Caki2 (cell line): ENCODE measurements at places on chromosomes 1 and 21.
A peak's percentile ranks its signal among the peaks of the same experiment; 100 is the strongest.

DNA sequence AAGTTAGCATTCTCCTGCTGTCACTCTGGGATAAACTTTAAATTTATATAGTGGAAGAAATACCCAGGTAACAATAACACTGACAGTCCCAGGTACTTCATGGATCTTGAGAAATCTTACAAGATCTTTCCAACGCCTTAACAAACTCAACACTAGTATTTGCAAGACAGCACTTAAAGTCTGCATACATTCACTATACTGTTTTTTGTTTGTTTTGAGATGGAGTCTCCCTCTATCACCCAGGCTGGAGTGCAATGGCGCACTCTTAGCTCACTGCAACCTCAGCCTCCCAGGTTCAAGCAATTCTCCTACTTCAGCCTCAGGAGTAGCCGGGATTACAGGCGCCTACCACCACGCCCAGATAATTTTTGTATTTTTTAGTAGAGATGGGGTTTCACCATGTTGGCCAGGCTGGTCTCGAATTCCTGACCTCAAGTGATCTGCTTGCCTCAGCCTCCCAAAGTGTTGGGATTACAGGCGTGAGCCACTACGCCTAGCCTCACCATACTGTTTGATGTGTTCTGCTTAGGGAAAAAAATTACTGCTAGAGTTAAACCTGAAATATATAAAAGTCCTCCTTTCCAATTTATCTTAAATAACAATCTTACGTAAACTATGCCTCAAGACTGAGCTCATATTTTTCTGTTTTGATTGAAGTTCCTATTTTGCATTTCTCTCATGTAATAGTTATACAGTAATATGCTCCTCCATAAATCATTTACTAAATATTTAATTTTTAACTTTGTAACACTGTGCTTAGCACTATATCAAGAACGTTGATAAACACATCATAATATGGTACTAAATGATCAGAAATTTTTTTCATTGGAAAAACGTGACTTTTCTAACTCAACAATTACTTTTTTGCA lies 17.5 kb downstream of the EYA3 start:
- DNase-seq = peak; percentile 52

GRCh38 chr1:13908128-13908527 lies 208.1 kb downstream of the PRDM2 start:
- no peak for DNase-seq

DNA sequence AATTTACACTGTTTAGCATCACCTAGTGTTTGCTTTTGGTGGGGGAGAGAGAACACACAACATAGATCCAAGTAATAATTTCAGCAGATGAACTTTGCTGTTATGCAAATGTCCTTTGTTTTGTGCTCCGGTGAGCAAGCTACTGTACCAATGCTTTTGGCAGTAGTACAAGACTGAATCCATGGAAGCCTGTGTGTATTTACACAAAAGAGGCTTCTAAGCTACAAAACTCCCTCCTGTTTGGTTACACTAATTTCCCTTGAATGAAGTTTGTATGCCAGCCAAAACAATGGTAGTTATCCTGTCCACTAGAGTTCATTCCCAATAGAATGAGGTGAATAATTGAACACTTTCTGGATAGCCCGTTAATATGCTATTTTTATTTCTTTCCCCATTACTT lies 320.5 kb downstream of the KCTD3 start:
- no peak for DNase-seq

- no peak for DNase-seq
Observed at GRCh38 chr1:226988334-226988666, 48.2 kb downstream of the COQ8A start.

GRCh38 chr1:61035880-61036279 lies 46.5 kb upstream of the NFIA start:
- DNase-seq = no peak

DNA sequence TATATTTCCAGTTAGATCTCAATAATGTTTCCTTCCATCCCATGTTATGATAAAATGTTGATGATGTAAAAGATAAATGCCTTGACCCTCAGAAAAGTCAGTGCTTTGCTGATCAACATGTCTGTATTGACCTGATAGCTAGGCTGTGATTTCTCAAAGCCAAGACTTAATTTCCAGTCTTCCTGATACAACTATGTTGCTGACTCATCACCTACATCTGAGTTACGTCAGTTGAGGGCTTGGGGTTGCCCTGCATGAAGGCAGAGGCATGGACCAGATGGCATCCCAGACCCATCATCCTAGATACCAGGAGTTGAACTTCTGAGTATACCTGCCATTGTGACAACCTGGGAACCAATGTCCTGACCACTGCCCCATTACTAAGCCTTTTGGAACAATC lies 4.8 kb downstream of the LCE1D start:
- DNase-seq = no peak

DNA sequence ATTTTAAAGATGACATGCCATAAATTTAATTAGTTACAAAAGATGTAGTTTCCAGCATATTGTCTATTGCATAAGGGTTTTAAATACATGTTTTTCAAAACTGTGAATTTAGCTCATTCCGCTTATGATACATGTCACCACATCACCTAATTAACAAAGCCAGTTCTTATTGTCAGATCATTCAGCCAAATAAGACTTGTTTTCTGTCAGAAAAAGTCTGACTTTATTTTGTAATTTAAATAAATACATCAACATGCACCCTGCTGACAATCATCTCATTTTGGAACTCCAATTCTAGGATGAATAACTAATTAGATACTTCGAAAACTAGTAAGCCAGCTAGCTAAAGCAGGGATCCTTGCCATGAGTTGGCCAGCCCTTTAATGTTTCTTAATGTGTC lies 110.9 kb upstream of the APP start:
- no peak for DNase-seq

GRCh38 chr21:15592271-15592860 lies 137.4 kb upstream of the USP25 start:
- peak; percentile 42 for DNase-seq

DNA sequence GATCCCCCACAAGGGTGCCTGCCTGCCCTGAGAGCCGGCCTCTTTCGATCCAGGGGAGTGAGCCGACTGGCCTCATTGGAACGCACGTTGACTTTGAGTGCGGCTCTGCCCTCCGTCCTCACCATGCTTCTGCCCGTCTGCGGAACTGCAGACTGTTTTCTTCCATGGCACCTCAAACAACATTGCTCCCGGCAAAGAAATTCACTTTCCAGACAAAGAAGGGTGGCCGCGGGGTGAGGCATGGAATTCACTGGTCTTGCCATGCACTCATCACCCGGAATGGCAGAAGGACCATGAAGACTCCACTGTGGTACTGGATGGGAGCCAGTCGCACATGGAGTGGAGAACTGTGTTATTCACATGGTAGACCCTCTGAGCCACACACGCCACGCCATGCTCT lies 169.5 kb downstream of the NPHP4 start:
- DNase-seq = no peak

DNA sequence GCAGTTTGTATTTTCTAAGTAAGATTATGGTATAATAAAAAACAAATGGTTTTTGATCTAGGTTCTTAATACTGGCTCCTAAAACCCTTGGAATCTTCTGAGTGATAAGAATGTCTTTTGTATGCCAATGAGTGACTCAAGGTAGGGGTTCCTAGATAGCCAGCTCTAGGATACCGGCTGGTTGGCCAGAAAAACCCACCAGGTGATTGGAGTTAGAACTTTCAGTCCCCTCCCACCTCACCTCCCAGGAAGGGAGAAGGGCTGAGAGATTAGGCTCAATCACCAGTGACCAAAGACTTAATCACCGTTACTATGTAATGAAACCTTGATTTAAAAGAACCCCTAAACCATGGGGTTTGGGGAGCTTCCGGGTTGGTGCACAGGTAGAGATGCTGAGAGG lies 8.7 kb upstream of the BRDT start:
- no peak for DNase-seq

DNA sequence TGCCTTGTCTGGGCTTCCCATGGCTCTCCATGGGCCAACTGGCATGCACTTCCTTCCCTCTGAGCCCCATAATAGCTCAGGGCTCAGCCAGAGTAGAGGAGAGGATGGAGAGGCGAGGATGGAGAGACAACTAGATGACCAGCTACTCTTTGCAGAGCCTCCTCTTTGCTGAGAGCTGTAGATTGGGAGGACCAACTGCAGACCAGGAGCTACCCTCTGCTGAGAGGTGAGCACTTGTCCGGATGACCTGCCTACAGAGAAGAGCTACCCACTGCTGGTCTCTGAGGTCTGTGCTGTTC lies 58.0 kb upstream of the ETV3 start:
- no peak for DNase-seq

DNA sequence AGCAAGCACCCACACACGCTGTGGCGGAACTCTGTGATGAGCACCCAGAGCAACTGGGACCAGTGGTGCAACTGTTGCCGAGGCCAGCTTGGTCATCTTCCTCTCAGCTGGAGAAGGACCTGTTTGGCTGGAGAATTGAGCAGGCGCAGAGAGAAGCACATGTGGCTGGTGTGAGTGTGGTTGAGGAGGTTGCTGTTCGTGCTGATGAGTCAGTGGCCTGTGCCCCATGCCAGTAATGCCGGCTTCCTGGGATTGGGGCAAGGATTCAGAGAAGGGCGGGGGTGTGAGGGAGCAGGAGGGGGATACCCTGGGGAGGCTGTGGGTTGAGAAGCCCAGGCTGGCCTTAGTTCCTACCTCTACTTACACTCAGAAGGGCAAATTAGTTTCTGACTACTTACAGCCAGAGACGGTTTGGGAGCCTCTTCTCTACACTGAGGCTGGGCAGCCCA lies 57.5 kb upstream of the EPS8L3 start:
- DNase-seq = peak; percentile 55

- no peak for DNase-seq
Observed at GRCh38 chr1:118842452-118843201, 145.5 kb downstream of the TBX15 start.

- DNase-seq = peak; percentile 71
Observed at GRCh38 chr1:156476501-156477298, 23.9 kb downstream of the MEF2D start.

DNA sequence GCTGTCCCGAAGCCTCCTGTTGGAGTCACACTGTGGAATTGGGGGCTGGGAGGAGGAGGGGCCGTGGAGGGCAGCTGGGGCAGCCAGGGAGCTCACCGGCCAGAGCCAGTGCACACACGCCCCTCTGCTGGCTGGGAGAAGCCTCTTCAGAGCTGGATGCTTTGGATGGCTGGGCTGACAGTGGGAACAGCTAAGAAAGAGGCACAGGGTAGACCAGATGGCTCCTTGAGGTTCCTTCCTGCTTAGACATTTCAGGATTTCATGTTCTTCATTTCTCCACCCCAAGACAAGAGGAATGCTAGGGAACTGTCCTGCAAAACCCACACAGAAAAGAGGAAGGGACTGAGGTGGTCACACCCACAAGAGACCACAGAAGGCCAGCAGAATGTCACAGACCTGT lies 254.8 kb upstream of the VAMP3 start:
- no peak for DNase-seq

GRCh38 chr1:206508130-206508889 lies 979 bp downstream of the RASSF5 start:
- no peak for DNase-seq

DNA sequence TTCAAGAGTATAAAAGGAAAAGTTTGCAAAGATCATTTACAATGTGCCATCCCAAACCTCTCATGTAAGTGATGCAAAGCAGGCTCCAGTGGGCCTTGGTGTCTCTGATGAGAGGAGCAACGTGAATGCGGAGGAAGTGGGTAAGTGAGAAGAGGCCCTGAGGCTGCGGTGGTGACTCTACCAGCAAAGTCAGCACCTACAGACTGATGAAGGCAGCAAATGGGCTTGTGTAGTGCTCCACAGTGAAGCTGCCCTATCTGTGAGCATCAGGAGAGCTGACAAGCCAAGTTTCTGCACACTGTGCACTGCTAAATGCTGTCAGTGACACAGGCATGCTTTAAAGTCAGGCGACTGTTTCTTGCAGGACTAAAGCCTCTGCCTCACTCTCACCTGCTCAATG lies 15.6 kb upstream of the RAP1A start:
- DNase-seq = no peak

- DNase-seq = no peak
Observed at GRCh38 chr1:29488086-29488793, 251.9 kb downstream of the PTPRU start.

DNA sequence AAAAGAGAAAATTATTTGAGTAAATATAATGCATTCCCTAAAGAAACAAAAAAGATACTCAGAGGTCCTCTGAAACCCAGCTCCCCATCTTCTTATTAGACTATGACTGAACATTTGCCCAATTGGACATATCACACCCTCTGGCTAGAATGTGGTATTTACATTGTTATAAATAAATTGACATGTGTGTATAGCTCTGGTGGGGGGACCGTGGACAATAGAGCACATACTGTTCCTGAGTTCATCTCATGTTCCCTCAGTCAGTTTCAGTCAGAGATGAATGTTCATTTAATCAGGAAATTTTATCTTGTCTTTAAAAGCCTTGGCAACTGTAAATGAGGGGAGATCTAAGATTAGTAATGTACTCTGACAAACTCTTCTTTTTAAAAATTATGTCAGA lies 459.3 kb upstream of the ADAMTS5 start:
- DNase-seq = no peak

DNA sequence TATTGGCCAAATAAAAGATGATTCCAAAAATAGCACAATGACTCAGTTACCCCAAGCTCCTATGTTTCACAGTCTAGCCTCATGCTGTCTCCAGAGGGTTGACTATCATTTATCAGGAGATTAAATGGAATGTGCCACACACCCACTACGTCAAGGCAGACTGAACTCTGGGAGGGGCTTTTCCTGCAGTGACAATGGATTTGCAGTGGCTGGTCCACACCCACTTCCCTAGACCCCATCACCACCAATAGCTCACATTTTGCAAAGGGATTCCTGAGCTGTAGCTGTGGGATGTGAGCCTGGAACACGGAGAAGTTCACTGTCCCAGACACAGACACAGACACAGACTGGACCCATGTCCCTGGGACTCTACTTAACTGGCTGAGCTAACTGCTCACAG lies 77.1 kb downstream of the HLCS start:
- DNase-seq = no peak

DNA sequence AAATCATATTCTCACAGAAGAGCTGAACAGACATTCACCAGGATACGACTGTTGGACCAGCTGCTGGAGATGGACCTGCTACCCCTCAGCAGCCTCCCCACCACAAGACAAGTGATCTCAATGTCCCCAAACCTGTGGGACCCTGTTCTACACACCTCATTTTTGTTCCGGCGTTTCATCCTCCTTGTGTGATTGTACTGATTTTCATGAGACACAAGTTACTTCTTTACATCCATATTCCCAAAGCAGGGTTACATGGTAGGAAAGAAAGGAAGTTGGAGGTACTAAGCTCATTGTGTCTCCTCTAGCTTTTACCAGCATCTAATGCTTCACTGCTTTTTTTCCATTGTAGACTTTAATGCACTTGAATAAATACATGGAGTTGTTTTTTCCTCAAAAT lies 8.7 kb downstream of the ADAMTS1 start:
- no peak for DNase-seq

DNA sequence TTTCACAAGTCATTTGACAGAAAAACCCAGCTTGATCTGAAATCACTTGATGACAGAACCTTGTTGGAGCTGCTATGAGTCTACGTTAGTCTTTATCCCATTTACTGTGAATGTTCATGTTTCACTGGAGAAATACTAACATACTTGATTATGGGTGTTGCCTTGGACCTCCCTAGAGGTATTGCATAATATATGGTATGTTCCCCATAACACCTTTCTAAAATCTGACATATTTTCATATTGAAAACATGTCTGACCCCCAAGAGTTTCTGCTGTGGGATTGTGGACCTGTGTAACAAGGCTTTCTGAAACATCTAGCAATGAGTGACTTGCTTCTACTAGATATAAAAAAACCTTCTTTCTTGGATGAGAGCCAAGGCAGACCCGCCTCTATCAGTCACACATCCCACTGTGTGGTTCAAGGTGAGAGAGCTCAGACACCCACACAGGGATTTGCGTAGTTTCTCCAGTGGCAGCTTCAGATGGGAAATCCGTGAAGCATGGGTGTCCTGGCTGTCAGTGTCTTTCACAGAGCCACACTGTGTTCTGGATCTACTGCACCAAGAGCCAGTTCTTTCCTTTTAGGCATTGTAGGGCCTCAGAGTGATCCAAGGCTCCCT lies 4.6 kb downstream of the NENF start:
- no peak for DNase-seq
